Activated CD4-positive, alpha-beta T cell treated with anti-CD3 and anti-CD28 coated beads, Interleukin-2, amount 50 U/mL, for 1 hour (primary cell): ENCODE measurements at places on chromosomes 5 and 9.

DNA sequence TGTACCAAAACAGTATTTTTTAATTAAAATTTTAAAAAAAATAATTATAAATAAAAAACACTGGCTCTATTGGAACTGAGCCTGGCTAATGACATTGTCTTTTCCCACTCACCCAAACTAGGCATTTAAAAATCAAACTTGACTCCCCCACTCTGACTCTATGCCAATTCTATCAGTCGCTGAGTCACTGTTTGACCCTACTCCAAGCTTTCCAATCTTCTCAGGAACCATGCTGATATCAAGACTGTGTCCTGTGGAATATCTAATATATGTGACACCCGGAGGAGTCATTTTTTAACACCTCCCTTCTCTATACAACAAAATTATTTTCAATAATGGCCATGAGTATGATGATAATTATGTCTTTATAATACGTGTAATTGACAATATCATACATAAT lies 171.6 kb upstream of the RASEF start:
- no peak for DNase-seq

GRCh38 chr5:93156566-93156965 lies 424.5 kb downstream of the NR2F1-AS1 start:
- DNase-seq, result no peak

- DNase-seq, result peak; percentile 20
These were observed 69.8 kb downstream of the ICE1 start for GRCh38 chr5:5492087-5492933.

- no peak for DNase-seq
These were observed 39.8 kb downstream of the BARHL1 start for GRCh38 chr9:132622159-132622558.

GRCh38 chr5:179264783-179265513 lies 80.3 kb downstream of the ADAMTS2 start:
- DNase-seq, result no peak

DNA sequence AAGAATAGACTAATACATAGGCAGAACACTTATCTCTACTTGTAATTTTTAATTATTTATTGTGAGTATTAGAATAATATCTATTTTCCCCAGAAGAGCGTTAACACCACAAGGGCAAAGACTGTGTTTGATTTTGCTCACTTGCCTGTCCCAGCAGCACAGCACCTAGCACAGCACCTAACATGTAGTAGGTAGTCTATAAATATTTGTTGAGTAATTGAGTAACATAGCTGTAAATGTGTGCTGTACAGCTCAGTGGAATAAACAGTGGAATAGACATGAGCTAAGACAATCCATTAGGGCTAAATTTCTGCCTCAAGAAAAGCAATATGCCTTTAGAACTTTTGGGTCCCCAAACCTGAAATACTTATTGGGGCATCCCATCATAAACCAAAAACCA lies 49.3 kb upstream of the VCAN start:
- no peak for DNase-seq

DNA sequence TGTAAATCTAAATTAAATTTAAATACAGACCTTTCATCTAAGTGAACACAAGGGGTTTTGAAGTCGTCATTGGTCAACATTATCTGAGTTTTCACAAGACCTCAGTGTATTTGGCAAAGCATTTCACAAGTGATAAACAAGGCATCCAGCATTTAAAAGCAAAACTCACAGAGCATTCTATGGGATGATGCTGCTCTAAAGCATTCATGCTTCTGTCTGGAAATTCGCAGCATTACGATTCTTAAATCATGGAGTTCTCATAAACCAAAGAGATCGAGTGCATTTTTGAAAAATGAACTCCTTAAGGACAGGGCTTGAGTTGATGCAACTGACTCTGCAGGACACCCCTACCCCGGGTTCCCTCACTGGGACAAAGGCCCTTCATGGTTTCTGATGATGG lies 46.1 kb upstream of the SPATA31E1 start:
- no peak for DNase-seq

- DNase-seq, result no peak
These were observed 42.1 kb downstream of the GABRA1 start for GRCh38 chr5:161889971-161890370.

- no peak for DNase-seq
These were observed 10.4 kb downstream of the PTCH1 start for GRCh38 chr9:95506428-95506677.

DNA sequence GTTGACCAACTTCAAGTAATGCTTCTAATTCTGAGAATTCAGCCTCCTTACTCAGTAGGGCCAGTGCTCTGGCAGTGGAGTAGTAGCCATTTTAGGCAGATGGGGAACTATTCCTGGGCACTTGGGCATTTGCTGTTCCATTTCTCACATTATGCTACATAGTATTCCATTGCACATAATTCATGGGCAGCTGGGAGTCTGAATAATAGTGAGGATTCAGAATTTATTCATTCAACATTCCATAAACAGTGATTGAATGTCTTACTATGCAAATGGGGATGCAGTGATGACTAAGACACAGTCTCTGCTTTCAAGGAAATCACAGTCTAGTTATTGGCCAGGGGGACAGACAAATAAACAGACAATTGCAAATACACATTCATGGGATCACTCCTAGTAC lies 301.0 kb upstream of the KCNN2 start:
- DNase-seq, result no peak

DNA sequence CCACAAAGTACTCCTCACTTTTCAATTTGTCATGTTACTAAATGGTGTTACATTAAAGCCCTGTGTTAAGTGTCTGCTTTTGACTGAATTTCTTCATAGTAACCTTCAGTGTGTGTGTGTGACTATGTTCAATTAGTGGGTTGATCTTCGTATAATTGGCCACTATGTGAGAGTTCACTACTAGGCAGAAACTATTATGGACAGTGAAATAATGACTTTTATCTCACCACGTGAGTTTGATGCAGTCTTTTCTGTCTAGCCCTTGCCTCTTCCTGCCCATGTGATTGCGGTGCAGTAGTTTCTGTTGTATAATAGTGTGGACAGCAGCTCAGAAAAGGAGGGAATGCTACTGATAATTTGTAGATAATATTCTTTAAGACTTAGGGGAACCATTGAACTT lies 1.8 kb upstream of the MAML1 start:
- DNase-seq, result no peak

- DNase-seq, result peak; percentile 18
These were observed 171.7 kb downstream of the TTC39B start for GRCh38 chr9:15135164-15135792.

DNA sequence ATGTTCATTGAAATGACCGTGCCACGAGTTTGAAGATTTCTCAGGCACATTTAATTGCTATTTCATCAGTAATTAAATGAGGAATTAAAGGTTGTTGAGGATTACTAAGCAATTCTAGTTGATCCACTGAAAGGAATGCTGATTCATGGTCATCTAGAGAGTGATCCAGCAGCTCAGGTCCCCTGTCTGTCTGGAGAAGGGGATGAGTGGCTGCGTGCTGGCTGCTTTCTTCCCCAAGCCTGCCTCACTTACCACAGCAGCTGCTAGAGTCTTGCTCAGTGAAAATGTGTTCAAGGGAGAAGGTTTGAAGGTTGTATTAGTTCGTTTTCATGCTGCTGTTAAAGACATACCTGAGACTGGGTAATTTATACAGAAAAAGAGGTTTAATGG lies 7.8 kb upstream of the TGFBI start:
- no peak for DNase-seq

GRCh38 chr5:10519729-10520128 lies 44.1 kb upstream of the ANKRD33B start:
- DNase-seq, result no peak

- DNase-seq, result no peak
These were observed 112.8 kb upstream of the PTCH1 start for GRCh38 chr9:95629585-95629984.

- no peak for DNase-seq
These were observed 318.0 kb downstream of the ACTL7B start for GRCh38 chr9:108537756-108538155.

DNA sequence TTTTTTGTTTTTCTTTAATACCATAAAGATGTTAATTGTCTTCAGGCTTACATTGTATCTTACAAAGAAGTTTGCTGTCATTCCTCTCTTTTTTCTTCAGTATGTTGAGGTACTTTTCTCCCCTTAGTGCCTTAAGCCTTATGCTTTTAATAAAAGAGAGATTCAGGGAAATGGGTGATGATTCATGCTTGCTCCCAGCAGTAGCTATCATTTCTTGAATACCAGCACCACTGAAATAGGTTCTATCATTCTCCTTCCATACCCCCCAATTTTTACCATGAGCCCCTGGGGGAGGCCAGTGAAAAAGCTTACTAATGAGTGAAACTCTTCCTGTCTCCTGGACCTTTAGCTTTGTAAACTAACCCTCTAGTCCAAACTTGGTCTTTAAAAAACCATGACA lies 165.0 kb downstream of the FBXL7 start:
- no peak for DNase-seq

DNA sequence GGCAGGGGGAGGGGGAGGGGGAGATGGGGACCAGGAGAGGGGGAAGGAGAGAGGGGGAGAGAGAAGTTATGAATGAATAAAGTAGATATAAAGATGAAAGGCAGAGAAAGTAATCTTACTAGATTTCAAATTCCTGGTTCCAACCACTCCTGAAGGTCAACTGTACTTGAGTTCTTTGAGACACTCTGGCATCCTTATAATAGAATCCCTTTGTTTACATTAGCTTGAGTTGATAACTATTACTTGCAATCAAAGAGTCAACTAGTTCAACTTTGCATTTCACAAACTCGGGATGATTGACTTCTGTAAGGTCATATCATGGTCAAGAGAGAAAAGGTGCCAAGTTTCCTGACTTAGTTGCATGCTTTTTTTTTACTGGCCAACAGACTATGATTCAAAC lies 42.2 kb downstream of the BAAT start:
- DNase-seq, result no peak

DNA sequence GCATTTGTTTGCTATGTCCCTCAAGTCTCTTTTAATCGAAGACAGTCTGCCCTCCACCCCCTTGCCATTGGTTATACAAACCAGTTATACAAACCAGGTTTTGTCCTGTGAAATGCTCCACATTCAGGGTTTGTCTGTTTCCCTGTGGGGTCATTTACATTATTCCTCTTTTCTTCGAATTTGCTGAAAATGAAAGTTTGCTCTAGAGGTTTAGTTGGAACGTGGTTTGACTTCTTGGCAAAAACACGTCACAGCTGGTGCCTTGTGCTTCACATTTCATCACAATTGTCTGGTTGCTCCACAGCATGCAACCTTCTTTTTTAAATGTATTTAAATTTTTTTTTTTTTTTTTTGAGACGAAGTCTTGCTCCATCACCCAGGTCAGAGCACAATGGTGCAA lies 4.2 kb upstream of the HAVCR2 start:
- DNase-seq, result no peak

GRCh38 chr5:49953-50544 lies 41.9 kb upstream of the PLEKHG4B start:
- DNase-seq, result no peak

GRCh38 chr5:14272548-14273205 lies 129.5 kb downstream of the TRIO start:
- DNase-seq, result no peak

DNA sequence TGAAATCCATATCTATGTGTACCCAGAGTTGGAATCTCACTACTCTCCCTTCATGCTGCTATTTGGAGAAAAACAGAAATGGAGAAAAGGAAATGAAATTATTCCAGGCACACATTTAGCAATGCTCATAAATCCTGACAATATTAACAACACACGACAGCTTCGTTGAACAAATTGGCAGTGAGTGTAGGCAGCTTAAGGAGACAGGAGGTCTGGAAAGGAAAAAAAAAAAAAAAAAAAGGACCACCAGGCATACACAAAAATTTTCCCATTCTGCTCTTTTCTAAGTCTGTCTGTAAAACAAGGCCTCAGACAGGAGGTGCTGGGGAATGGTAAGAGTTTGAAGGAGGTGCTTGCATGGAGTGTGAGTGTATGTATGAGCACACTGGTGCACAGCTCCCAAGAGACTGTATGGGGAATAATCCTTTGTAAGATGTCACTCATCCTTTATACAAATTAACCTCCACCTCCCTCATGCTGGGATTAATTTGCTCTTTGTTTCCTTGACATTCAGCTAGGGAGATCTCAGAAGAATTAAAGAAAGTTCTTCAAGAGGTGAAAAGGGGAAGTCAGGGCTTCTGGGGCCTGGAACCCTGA lies 78.9 kb downstream of the ASTN2 start:
- no peak for DNase-seq

GRCh38 chr9:81182431-81182830 lies 506.9 kb downstream of the TLE1 start:
- DNase-seq, result no peak

DNA sequence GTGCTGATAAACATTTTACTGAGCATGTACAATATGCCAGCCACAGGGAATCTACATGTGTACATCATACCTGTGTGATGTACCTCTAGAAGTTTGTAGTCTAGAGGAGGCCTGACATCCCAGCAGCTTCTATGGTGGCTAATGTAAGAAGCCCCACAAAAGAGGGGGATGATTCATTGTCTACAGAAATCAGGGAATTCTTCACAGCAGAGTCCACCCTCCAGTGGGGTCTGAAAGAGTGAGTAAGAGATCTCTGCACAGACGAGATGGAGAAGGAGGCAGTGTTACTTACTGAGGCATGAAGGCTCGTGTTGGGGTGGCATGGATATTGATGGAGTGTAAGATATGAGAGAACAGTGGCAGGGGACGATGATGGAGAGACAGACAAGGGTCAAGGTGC lies 103.0 kb downstream of the NTRK2 start:
- no peak for DNase-seq

DNA sequence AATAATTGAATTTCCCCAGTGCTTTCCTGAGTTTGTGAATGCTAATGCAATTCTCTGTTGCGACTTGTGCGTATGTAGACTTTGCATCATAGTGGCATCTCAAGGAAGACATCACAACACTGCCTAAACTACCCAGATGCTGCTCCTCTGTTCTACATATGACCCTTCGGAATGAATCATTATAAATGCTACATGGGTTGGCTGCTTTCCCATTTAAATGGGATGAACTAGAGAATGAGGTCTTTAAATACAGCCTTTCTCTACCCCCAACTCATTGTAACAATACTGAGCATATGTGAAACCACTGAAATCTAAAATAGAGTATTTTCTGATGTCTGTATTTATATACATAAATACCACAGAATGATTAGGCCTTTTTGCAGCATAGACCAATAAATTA lies 136.6 kb upstream of the ICE1 start:
- no peak for DNase-seq

DNA sequence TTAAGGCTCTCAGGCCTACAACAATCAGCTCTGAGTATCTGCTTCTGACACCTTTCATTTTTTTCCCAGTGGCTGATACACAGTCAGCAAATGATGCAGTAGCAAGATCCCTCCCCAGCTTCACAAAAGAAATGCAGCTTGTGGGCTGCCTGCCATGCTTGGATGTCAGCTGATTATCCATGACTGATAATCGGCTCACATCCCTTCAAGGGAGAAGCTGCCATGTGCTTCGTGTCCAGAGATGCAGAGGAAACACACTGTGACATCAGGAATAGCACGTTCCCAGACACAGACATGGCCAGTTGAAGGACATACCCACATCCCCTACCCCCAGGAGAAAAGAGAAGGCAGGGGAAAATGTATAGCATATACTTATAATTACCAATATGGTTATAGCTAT lies 27.9 kb downstream of the TMEM215 start:
- no peak for DNase-seq

DNA sequence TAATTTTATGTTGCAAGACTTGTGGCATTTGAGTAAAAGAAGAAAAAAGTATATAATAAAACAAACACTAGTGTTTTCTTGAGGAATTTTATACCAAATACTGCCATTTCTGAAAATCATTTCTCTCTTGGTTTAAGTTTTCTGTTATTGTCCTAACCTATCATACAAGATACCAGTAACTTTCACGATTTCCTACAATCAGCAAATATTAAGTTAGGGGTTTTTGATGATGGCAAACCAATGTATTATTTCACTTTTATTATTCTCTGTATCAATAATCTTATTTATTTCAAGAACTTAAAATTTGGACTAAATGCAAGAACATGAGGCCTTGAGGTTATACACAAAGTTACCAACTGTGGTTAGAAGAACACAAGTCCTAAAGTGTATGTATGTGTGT lies 109.0 kb upstream of the VCAN start:
- no peak for DNase-seq
